Stimulated activated CD4-positive, alpha-beta T cell treated with anti-CD3 and anti-CD28 coated beads, Interleukin-1b, Interleukin-23, amount 100 ng/mL, for 24 hours (primary cell): ENCODE measurements at places on chromosomes 2 and 18.

- DNase-seq, result no peak
Measured at GRCh38 chr2:29983308-29983707, 61.9 kb upstream of the ALK start.

DNA sequence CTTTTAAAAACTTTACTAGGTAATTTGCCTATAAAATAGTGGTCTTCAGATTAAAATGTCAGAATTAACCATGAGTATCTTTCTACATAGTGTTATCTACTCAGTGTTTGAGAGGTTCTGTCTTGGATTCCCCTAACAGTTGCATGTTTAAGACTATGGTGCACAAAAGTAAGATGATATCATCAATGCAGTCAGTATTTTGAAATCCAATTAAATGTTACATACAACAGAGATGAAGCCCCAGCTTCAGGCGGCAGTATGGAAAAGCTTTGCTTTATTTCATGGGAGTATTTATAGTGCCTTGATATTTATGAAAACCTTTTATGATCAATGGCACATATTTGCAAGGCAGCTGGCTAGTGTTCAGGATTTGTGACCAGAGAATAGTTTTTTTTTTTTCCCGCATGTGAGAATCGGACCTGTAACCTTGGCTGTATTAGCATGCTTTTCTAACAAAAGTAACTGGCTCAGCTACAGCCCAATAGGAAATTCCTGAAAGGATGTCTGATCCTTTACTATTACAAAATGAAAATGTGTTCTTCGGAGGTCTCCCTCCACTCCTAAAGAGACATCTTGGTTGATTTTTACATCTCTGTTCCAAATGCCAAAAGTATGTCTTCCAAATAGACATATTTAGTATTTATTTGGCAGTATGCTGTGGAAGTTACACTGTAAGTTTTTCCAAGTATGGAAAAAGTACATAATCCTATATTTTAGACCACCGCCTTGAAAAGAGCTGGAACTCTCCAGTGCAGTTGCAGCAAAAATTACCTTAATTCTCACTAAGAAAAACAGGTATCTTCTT is 319.3 kb upstream of the UBE2E3 start:
- DNase-seq, result no peak

DNA sequence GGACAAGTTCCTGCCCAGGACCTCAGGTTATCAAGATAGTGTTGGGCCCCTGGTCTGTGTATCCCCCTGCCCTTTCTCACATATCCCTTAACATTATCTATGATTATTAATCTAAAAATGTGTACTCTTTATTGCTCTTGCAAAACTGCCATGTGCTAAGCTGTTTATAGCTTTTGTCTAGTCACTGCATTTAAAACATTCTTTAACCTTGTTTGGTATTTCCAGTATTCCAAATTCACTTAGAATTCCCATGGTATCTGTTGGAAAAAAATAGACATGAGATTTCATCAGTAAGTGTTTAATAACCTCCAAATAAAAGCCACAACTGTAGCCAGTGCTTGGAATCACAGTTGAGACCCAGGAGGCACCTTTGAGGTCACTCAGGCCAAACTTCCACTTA is 16.2 kb upstream of the GLS start:
- DNase-seq, result no peak

DNA sequence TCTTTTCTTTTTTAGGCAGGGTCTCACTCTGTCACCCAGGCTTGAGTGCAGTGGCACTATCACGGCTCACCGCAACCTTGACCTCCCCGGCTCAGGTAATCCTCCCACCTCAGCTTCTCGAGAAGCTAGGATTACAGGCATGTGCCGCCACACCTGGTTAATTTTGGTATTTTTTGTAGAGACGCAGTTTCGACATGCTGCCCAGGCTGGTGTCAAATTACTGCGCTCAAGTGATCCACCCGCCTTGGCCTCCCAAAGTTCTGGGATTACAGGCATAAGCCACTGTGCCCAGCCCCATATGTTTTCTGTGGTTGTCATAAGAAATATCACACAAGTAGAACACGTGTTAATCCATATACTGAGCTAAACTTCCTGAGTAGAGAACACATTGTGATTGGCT is 14.6 kb downstream of the ENOSF1 start:
- no peak for DNase-seq

GRCh38 chr2:36858551-36859365 is 107.6 kb downstream of the STRN start:
- DNase-seq, result no peak

- no peak for DNase-seq
Measured at GRCh38 chr2:85802354-85803103, 48.7 kb downstream of the ATOH8 start.

DNA sequence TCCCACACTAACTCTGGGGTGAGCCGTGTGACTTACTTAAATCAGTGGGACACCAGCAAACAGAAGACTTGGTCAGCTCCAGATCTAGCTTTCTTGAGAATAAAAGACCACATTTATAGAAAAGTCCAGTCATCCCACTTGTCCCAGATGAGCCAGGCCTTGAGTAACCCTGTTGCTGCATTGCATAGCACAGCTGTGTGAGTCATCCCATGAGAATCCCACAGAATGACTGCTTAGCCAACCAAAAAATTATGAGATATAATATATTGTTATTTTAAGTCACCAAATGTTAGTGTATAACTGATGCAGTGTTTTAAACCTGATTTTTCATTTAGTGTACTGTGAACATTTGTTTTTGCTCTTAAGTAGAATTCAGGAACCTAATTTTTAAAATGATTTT is 94.2 kb upstream of the FSHR start:
- no peak for DNase-seq

DNA sequence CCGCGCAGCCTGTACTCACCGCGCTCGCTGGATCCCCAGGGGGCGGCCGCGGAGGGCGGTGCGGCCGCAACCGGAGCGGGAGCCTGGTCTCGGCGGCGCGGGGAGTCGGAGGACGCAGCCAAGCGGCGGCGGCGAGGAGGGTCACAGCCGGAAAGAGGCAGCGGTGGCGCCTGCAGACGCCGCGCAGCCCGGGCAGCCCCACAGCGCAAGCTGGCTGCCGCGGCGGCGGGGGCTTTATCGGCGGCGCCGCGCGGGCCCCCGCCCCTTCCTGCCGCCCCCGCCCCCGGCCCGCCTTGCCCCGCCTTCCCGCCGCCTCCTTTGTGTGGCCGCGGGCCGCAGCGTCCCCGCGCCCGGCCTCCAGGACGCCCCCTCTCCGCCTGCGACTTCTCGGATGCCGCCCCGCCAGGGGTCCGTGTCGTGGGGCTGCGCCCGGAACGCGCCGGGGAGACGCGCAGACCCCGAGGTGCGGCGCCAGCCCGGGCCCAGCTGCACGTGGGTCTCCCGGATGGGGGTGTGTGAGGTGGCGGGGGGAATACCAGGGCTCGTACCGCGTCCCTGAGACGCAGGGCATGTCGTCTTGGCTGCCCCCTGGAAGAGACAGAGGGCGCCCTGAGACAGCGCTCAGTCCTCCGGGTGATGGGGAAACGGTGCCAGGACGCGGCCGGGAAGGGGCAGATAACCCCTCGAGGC is at the start of gene SERPINE2:
SERPINE2 (minus strand) TSS at position 207 of the 690 bp plus-strand sequence. CDS start 37,386 bp downstream, outside the sequence.
- DNase-seq, result no peak

GRCh38 chr2:32960647-32961403 is 14.1 kb downstream of the LTBP1 start:
- DNase-seq, result no peak

DNA sequence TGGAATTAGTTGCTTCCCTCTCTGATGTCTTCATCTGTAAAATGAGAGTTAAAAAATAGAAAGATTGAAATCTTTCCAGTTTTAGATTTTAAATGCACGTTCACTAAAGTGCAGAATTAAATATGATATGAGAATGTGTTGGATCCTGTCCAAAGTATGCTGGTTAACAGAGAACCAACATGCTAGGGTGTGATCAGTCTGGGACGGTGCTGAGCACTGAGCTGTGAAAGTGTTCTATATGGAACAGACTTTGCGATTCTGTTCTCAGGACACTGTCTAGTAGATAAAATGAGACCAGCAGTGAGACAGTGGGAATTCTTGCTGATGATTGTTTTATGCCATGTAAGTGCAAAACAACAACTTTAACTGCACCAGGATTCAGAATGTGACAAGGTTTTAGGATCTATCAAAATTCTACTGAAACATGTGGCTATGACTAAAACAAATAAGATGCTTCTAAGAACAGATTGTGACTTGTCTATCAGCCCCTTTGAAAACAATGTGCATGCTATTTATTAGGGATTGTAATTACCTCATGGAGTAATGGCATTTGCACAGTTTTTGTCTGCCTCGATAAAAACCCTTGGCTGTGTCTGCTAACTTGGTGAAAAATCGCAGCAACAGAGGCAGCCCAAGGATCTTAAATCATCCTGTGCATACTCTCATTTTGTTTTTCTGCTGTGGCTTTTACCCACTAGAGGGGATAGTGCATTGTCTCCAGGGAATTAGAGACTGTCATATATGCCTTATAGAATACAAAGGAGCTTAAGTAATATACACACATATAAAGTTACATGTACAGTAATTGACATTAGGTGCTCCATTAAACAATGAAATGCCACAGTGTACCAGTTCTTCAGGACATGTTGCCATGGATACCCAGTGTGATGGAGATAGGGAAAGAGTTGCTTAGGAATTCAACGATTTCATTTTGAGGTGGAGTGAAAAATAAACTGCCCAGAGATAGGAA is 55.1 kb downstream of the MAP3K20 start:
- no peak for DNase-seq

DNA sequence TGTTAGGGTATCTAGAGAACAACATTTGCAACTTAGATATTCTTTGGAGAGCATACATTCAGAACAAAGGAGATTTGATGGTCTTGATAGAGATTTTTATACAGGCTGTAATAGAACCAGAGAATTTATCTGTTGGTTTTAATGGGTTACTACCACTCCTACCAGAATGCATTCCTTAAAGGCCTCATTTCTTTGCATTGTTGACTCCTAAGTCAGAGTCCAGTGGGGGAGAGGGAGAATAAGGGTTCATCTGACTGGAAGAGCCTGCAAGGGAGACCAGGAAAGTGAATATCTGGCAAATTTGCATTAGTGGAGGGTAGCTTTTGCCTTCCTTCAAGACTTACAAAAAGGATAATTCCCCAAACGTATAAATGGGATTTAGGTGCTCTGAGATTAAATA is 29.7 kb downstream of the AGPS start:
- DNase-seq, result no peak

GRCh38 chr2:67479261-67479660 is 82.1 kb downstream of the ETAA1 start:
- no peak for DNase-seq

DNA sequence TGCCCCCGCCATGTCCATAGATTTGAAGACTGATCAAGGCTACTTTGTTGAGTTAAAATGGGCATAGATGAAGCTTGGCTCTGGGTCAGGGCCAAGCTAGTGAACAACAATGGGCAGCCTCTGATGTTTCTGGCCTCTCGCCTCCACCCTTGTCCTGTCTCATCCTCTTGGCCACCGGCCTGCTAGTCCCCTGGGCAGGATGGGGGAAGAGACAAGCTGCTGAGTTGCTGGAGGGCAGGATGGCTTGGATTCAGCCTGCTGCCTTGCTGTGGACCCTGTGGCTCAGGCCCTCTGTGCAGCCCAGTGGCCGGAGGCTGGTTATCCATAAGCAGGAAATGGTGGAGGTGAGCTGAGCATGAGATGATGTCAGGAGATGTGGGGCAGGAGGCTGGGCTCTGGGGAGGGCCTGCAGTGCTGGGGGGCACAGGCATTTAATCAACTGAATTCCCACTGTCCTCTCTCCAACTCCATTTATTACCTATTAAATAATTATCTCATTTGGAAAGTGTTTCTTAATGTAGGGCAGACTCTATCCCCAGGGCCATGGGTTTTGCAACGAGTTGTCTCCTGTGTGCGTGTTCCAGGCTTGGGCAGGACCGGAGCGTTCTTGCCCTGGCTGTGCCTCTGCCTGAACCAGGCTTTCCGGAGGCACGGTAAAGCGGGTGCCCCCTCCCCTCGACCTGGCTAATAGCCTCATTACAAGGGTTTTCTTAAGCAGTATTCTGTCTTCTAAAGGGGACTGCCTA is 122.9 kb downstream of the GLI2 start:
- DNase-seq, result no peak

GRCh38 chr2:206597717-206598218 is 44.5 kb upstream of the FAM237A start:
- no peak for DNase-seq

- DNase-seq, result no peak
Measured at GRCh38 chr2:74414441-74414840, 7.0 kb downstream of the C2orf81 start.

DNA sequence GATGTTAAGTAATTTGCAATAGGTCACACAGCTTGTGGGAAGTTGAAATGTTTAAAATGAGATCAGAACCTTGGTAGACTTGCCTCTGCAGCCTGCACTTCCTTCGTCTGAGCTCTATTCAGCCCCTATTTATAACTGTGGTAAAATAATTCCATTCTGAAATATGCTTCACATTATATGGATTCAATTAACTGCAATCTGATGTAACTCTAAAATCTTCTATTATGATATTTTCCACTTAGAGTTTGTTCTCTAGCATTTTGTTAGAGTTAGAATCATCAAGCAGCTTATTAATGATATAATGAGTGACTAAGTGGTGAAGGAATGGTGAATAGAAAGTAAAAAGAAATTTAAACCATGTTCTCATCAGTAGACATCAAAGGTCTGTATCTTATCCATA is 139.6 kb upstream of the ARHGAP28 start:
- DNase-seq, result no peak

GRCh38 chr2:28507796-28508764 is 12.2 kb downstream of the PLB1 start:
- no peak for DNase-seq

GRCh38 chr18:42706029-42706608 is 409.4 kb downstream of the RIT2 start:
- DNase-seq, result no peak
